ENCODE measurements at places on chromosomes 6 and 20. TPM values are rescaled to one million over a fixed set of nuclear protein-coding genes. Genes with fewer than 3 reads are reported as not detected.

The GPLD1 gene
- total RNA-seq = 21.2 TPM

The SLC17A1 gene
- total RNA-seq = not detected

The ATP5F1E gene
- total RNA-seq = 48.2 TPM

The MTCH1 gene
- total RNA-seq = 201 TPM

The TBC1D22B gene
- 13.8 TPM for total RNA-seq

The ZNFX1 gene
- 15.5 TPM for total RNA-seq

The SIRPB1 gene
- total RNA-seq = 1.2 TPM

The EPB41L1 gene
- total RNA-seq = 133 TPM

The LAMP5 gene
- 19.6 TPM for total RNA-seq

The DEFB125 gene
- total RNA-seq = not detected

The RIPPLY2 gene
- total RNA-seq = 7.8 TPM

The COL20A1 gene
- total RNA-seq = 3.7 TPM

The FERMT1 gene
- total RNA-seq = 3.0 TPM

The SALL4 gene
- total RNA-seq = 0.69 TPM

The BANF2 gene
- total RNA-seq = not detected

The FOXS1 gene
- 1.4 TPM for total RNA-seq

The ETV7 gene
- total RNA-seq = not detected

The PRIM2 gene
- total RNA-seq = 18.0 TPM

The ZNF391 gene
- total RNA-seq = 6.2 TPM

The BCAS1 gene
- 11.8 TPM for total RNA-seq

The BPIFB1 gene
- not detected for total RNA-seq

The TMEM151B gene
- 40.8 TPM for total RNA-seq

The TMX4 gene
- total RNA-seq = 90.9 TPM

The BMP5 gene
- 5.5 TPM for total RNA-seq

The AIG1 gene
- total RNA-seq = 48.4 TPM

The OR2H1 gene
- not detected for total RNA-seq

The SLC35D3 gene
- total RNA-seq = 1.4 TPM

The PKHD1 gene
- total RNA-seq = under 0.01 TPM

The SLC22A1 gene
- total RNA-seq = 0.46 TPM

The IL20RA gene
- total RNA-seq = 1.4 TPM
